ENCODE measurements at places on chromosomes 16 and 17.

DNA sequence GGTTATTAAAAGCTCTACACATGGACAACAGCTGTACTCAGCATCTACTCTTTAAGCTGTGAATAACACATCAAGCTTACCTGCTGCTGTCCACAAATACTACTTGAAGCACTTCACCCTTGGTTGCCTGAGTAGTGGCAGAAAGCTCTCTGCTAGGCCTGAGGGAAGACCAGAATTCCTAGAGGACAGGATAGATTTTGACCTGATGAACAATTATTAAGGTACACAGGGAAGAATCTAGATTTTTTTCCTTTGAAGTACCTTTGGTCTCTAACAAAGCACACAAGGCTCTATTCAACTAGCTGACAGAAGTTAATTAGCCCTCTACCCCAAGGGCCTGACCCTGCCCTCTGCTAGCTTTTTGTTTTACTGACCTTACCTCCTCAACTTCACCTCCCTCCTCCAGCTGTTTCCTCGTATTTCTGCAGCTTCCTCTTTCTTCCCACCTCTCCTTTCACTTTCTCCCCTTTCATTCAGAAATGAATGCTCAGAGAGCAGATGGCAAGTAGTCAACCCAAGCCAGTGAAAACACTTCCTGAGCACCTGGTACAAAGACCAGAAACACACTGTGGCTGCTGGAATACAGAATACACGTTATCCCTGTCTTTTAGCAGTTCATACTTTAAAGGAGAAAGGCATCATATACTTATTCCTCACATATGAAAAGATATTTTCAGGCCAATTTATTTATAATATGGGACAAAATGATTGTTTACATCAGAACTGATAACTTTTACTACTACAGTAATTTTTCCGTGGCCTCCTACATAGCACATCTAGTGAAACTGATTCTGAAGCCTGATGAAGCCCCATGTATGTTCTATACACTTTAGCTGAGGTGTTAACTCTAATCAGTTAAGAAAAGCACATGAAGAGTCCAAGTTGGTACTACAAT is 5.7 kb upstream of the VEZF1 start:
- no peak for DNase-seq

DNA sequence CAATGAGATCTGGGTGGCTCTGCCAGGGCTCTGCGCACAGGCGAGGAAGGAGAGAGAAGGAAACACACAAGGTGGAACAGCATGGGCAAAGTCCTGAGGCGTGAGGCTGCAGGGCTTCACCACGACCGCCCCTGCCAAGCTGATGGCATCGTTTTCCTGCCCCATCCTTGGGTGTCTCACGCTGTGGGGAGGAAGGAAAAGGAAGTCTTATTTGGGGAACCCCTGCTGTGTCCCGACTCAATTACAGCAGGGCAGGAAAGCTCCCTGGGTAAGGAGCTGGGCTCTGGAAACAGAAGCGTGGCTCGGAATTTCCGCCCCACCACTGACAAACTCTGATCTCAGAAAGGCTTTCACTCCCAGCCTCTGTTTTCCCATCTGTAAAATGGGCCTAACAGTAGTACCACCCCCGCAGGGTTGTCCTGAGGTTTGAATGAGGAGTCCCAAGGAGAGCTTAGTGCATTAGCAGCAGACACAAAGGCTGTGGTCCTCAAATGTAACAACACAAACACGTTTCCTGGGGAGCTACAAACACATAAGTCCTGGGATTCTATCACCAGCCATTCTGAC is 3.2 kb upstream of the CDH5 start:
- no peak for DNase-seq

GRCh38 chr17:77437747-77438146 is 297.0 kb downstream of the SEC14L1 start:
- no peak for DNase-seq

DNA sequence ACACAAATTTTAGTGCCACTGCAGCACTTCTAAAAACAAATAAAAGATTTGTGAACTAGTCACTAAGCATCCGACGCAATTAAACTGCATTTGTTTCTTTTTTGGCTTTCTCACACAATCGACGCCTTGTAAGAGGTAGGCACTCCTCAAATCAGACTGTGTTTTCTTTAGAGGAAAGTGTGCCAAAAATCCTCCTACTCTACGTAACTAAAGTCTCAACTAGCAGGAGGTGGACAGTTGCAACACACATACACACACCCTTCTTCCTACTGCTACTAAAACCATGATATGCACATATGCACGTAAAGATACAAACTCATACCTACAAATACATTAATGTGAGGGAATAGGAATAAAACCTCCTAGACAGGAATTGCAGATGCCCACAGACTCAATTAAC is 844.7 kb upstream of the SOX9 start:
- DNase-seq: no peak
